ENCODE measurements at places on chromosomes 12 and 14. TPM values are rescaled to one million over a fixed set of nuclear protein-coding genes. Genes with fewer than 3 reads are reported as not detected.

ADAMTS20 gene
- not detected for total RNA-seq

OTUB2 gene
- 5.7 TPM for total RNA-seq

ZBTB1 gene
- 34.2 TPM for total RNA-seq

PLXNC1 gene
- 0.99 TPM for total RNA-seq

SLC17A8 gene
- total RNA-seq: not detected

SMIM41 gene
- total RNA-seq: not detected

SLC10A1 gene
- not detected for total RNA-seq

WIF1 gene
- total RNA-seq: not detected

SAMD15 gene
- 3.3 TPM for total RNA-seq

KRT71 gene
- total RNA-seq: not detected

KRT8 gene
- 43.1 TPM for total RNA-seq

DENND5B gene
- total RNA-seq: 10.7 TPM

IL31 gene
- not detected for total RNA-seq

ARHGDIB gene
- total RNA-seq: 438 TPM

KERA gene
- total RNA-seq: not detected

LALBA gene
- not detected for total RNA-seq

CLEC12A gene
- total RNA-seq: not detected

ZNF839 gene
- total RNA-seq: 7.6 TPM

C12orf60 gene
- total RNA-seq: 2.1 TPM

ALDH2 gene
- 69.5 TPM for total RNA-seq

KRT81 gene
- total RNA-seq: not detected

GPD1 gene
- total RNA-seq: 2.6 TPM

LDHB gene
- 564 TPM for total RNA-seq

PTPRB gene
- total RNA-seq: 147 TPM

TSPAN19 gene
- 0.35 TPM for total RNA-seq

OLR1 gene
- 0.64 TPM for total RNA-seq

OR6C2 gene
- not detected for total RNA-seq

FBLN5 gene
- total RNA-seq: 1.1 TPM

TMEM119 gene
- not detected for total RNA-seq

CFAP251 gene
- total RNA-seq: 13.5 TPM
